ENCODE measurements at places on chromosomes 1 and 21.

GRCh38 chr1:5953386-5953785 lies 38.8 kb downstream of the NPHP4 start:
- no peak for DNase-seq

GRCh38 chr1:186187601-186188000 lies 187.5 kb downstream of the TPR start:
- DNase-seq: no peak

- DNase-seq: no peak
Observed at GRCh38 chr1:79568411-79568810, 561.9 kb upstream of the ADGRL4 start.

DNA sequence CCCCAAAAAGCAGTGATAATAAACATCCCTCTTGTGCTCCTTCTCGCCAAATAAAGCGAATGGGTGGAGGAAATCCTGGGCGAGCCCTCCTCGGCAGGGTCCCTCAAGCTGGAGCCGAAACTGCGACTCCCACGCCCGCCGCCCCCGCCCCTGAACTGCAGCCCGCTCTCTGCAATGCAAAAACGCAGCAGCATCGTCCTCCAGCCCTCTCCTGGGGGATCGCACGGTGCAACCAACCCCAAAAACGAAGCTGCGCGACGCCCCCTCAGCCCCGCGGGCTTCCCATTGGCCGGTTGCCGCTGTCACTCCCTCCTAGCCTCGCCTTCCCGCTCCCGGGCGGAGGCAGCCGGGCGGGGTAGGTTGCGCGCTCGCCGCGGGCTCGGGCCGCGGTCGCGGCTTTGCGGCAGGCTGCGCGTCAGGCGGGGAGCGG lies at the start of gene TMCC2:
Gene TMCC2, plus strand, starts transcription at position 363 of the 430 bp plus-strand sequence. CDS start 619 bp downstream, outside the sequence.
- DNase-seq: peak; percentile 71

DNA sequence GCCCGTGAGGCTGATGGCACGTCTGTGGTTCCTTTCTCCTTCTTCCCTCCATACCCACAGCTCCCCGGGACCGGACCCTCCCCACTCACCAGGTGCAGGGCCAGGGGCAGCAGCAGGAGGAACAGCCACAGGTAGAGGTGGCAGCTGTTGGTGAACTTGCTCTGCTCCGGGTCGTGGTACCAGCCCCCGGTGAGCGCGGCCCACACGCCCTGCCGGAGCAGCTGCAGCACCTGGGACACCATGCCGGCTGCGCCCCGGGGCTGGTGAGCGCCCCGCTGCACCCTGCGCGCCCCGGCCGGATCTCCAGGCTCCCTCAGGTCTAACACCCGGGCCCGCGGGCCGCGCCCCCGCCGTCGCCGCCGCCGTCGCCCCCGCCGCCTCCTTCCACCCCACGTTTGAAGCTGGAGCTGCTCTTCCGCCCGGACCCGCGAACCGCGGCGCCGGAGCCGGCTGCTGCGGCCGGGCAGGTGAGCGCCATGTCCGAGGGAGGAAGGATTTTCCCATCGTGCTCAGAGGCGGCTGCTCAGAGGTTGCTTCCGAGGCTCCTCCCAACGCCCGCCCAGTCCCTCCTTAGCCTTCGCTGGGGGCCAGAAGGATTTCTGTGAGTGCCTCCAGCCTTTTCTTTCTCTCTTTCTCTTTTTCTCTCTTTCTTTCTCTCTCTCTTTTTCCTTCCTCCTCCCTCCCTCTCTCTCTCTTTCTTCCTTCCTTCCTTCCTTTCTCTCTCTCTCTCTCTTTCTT lies at the start of gene PCNX2:
Gene PCNX2, minus strand, starts transcription at position 489 of the 738 bp plus-strand sequence. Its CDS starts 247 bp downstream, at position 242.
- DNase-seq: peak; percentile 36

GRCh38 chr1:219161371-219161770 lies 12.3 kb upstream of the LYPLAL1 start:
- no peak for DNase-seq

DNA sequence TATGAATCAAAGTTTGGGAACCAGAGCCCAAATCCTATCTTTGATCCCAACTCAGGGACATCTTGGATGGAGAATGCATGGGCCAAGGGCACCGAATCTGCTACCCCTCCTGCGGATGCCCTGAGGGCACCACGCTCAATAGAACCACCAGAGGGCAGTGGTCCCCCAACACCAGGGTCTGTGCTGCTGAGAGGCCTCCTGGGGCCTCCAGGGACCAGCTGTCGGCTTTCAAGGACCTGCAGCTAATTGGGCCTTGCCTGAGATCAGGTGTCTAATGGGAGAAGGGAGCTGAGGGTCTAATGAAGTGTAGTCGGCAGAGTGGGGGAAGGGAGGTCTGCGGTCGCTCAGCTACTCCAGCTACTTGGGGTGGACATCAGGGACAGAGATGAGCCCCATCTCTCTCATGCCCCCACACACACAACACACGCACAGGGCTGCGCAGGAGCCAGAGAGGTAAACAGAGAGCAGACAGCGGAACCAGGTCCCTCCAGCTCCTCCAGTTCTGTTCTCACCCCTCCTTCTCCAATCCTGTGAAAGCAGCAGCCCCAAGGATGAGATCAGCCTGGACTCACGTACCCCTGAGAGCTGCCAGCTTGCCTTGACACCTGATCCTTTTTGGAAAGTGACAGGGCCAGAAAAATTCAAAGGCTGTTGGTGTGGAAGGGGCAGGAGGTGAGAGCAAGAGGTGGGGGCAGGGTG lies 34.9 kb upstream of the PPP1R15B start:
- DNase-seq: peak; percentile 39

- DNase-seq: no peak
Observed at GRCh38 chr1:101453844-101454243, 217.0 kb downstream of the S1PR1 start.

- DNase-seq: no peak
Observed at GRCh38 chr21:35198565-35198964, 149.5 kb upstream of the RUNX1 start.

GRCh38 chr1:89277725-89278124 lies 5.1 kb upstream of the GBP5 start:
- DNase-seq: no peak

DNA sequence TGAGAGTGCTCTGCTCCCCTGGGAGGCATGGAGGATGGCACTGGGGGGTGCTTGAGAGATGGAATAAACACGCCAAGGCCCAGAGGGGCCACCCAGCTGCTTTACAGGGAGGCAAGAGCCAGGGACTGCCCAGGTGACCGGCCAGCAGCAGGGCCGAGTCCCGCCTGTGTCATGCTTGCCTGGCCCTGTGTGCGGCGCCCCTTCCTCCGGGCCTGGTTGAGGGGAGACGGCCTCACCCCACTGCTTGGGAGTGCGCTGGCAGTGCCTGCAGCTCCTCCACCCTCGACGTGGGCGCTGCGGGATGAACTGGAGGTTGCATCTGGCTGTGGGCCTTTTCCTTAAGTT lies 33.1 kb upstream of the COL6A2 start:
- no peak for DNase-seq

DNA sequence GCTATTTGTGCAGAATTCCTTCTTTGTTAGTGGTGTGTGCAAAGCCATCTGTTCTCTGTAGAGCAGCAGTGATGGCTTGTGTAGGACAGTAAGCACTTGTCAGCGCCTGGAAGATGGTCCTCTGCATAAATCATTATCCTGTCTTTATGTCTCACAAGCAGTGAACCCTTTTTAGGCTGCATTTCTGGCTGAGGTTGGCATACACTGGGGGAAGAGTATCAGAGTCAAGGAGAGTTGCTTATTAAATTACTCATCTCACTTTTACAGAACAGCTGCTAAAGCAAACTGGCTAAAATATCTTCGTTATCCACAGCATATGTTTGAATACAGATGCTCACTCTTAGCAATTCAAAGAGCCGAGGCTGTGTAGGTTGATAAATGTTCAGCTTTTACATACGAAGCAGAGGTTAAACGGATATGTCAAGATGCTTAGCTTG lies 54.6 kb upstream of the NCAM2 start:
- DNase-seq: no peak

- no peak for DNase-seq
Observed at GRCh38 chr21:36913247-36914169, 53.0 kb downstream of the HLCS start.

DNA sequence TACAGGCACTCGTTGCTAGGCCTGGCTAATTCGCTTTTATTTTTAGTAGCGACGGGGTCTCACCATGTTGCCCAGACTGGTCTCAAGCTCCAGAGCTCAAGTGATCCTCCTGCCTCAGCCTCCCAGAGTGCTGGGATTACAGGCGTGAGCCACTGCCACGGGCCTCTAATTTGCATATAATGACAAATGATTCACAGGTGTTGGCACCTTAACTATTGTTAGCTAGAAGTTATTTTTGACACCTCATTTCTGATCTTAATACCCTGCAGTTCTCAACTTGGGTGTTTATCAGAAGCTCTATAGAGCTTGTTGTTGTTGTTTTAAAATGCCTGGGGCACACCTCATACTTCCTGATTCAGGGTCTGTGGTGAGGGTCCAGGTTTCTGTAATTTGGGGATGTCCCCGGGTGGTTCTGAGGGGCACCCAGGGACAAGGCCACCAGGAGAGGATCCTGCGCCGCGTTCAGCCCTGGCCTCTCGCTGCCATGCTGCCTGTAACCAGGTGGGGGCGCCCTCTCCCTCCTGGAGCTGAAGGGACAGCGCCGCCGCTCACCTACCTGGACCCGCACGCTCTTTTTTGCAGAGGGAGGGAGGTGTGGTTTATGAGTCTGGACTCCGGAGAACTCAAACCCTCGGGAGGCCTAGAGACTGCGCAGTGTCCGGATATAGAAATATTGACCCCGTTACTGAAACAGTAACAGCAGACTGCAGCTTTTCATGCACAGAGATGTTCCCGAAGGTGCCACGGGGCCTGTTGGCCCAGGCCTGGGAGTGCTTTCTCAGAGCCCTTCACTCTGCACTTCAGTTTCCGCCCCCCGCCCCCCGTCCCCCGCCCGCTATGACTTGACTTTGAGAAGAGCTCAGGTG lies 23.0 kb upstream of the NEK2 start:
- peak; percentile 69 for DNase-seq
